ENCODE measurements at places on chromosomes 6 and 20. TPM values are rescaled to one million over a fixed set of nuclear protein-coding genes. Genes with fewer than 3 reads are reported as not detected.
A peak's percentile ranks its signal among the peaks of the same experiment; 100 is the strongest.

DNA sequence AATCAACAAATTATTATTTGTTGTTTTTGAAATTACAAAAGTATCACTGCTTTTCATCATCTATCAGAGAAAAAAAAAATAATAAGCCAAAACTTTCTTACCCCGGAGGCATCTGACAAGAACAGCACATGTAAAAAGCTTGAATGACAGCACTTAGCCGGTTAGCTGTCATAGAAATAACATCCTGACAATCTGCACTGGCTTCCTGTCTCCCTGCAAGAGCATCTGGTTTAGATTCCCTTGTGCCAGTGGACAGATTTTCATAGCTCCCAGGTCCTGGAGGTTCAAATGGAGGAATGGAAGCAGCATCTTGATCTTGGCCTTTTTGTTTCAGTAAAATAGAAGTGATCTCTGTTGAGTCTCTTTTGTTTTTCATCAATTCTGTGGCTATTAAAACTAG is 74.8 kb downstream of the HACE1 start:
- peak; percentile 11 for DNase-seq

GRCh38 chr6:47126647-47127391 is 84.7 kb upstream of the ADGRF1 start:
- DNase-seq: no peak

DNA sequence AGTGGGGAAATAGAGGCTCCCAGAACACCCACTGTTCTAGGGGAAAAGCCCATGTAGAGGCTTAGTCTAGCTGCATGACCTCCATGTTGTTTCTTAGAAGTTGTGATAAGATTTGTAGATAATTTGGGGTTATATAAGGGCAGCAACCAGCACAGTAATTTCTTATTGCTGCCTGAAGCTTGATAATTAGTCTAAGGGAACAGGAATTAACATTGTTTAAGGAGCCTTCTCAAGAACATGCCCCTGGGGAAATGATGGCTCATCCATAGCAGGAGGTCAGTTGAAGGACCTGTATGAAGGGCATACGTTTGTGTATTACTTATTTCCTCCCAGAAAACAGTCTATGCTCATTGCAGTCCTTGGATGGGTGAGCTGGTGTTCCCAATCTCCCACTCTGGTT is 170.7 kb upstream of the SCGN start:
- no peak for DNase-seq

DNA sequence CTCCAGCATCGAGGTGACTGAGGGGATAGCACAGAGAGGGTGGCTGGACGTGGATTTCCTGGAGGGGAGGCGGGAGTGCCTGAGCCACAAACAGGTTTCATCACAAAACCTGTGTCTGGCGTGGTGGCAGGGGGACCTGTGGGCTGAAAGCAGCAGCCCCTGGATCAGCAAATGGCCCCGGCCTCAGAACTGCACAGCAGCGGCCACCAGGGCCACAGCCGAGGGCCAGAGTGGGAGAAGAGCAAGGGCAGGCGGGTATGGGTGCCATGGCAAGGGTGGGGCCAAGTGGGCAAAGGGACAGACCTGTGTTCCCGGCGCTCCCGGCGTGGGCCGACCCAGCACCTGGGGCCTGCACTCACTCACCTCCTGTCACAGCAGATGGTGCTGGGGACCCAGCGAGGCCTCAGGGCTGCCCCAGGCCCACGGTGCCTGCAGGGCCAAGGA is 19.0 kb downstream of the NTSR1 start:
- DNase-seq: no peak

DNA sequence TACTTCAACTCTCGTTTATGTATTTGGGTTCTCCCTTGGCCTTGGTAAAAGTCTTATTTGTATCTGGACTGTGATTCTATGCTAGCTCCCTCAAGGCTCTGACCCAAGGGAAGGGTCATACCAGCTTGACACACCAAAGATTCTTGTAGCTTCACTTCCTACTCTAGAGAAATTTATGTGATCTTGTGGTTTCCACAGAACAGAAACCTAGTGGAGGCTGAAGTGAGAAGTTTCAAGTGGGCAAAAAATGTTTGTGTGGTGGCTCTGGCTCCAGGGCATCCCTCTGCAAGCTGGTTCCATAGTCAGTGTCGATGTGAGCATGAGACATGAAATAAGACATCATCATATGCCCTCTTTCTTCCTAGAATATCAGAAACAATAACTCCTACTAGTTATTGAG is 48.1 kb upstream of the TNFRSF21 start:
- no peak for DNase-seq

DNA sequence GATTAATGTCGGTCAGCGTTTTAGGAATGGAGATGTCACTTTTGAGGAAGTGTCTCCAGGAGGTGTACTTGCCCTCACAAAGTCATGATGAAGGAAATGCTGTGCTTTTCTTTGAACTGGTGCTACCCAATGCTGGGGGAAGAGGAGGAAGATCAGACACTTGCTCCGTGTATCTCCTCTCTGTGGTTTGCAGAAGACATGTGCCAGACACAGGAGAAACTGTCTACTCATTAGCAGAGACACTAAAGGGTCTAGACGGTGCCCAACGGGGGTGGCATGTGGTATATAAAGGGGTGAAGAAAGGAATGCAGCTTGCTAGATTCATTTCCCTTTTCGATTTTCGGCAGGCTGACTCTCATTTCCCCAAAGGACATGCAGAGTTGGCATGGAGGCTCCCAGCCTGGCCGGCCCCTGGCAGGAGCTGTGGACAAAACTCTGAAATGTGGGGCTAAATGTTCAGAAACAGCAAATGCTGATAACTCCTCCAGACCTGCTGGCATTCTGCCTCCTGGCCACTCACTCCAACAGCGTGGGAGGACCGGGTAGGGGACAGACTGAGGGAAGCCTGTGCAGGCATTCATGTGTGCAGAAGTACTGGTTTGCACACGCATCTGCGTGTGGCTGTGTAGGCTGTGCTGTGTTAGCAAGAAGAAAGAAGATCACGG is 59.6 kb upstream of the QKI start:
- peak; percentile 56 for DNase-seq

DNA sequence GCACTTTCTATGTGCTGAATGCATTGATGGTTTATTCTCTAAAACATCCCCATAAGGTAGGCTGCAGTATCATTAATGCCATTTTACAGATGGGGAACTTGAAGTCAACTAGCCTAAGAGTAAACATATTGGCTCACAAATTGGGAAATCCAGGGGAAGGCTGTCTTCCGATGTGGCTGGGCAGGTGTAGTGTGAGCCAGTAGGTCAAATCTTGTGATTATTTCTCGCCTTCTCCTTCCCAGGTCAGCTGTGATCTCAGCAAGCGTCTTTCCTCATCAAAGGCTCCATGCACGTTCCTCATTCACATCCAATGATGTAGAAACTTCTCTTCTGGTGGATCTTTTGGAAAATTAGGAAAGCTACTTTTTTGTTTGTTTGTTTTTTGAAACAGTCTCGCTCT is 94.1 kb upstream of the SHLD1 start:
- no peak for DNase-seq

DNA sequence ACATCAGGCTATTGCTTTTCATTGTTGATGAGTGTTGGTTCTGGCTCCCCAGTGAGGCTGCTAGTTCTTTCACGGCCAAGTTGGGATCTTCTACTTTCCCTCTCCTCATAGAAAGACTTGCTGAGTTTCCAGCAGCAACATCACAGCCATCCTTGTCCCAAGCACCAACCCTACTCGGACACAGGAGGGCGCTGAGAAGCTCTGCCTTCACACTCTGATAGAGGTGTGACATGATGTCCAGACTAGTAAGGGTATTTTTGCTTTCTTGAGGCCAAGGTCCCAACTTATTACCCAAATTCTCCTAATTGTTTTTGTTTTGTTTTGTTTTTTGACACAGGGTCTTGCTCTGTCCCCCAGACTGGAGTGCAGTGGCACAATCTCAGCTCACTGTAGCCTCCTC is 3.0 kb upstream of the GCM1 start:
- peak; percentile 40 for DNase-seq

- no peak for DNase-seq
Measured at GRCh38 chr6:137933696-137934095, 66.6 kb downstream of the TNFAIP3 start.

GRCh38 chr6:45552536-45552935 is 174.8 kb upstream of the SUPT3H start:
- no peak for DNase-seq

- peak; percentile 11 for DNase-seq
Measured at GRCh38 chr20:41734506-41734945, 116.3 kb upstream of the CHD6 start.

GRCh38 chr6:126531286-126531685 is 191.4 kb downstream of the CENPW start:
- no peak for DNase-seq

DNA sequence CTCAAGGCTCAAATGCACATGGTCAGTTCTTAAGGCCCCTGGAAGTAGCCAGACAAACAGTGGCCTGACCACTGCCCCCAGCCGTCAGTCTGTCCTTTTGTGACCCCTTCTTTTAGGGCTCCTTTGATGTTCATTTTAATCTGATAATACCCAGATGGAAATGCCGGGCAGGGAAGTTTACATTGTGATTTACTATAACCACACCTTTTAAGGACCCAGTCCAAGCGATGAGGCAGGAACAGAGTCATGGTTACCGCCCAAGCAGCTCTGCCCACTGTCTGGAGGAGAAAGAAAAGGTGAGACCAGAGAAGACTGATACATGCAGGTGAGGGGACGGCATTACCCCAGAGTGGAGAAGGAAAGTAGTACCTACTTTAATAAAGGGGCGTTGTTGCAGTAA is 110.6 kb downstream of the PLEKHG1 start:
- DNase-seq: no peak

DNA sequence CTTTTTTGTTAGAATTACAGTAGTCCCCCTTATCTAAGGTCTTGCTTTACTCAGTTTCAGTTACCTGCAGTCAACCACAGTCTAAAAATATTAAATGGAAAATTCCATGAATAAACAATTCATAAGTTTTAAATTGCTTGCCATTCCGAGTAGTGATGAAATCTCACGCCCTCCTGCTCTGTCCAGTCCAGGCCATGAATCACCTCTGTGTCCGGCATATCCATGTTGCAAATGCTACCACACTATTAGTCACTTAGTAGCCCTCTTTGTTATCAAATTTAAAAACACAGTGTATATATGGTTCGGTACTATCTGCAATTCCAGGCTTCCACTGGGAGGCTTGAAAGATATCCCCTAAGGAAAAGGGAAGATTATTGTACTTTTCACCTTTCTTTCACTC is 164.6 kb upstream of the FAM83B start:
- no peak for DNase-seq

GRCh38 chr20:19649041-19649440 is 109.0 kb upstream of the RIN2 start:
- DNase-seq: no peak

DNA sequence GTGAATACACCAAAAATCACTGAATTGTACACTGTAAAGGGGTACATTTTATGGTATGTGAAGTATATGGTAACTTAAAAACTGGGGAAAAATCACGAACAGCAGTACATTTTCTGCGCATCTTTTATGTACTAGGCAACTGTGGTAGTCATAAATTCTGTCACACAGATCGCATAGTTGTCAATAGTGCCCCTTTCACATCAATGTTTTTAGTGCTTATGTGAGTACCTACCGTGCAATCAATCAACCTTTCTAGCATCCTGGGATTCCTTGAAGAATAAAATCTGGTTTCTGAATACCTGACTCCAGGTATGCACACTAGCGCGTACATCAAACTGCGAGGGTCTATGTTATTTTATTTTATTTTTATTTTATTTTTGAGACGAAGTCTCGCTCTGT is 637 bp upstream of the RPF2 start:
- DNase-seq: no peak

DNA sequence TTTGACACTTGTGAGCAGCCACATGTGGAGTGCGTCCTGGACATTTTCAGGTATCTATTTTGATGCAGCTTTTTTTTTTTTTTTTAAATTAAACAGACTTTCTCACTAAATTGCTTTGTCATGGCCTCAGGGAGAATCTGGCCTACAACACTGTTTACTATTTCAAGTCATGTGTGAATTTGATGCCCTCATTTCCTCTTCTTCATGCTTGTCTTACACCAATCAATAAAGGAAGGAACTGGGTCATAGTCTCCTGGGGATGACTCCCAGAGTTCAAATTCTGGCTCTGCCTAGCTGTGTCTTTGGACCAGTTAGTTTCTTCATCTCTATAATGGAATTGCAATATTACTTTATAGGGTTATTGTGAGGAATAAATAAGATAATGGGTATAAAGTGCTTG is 554.1 kb downstream of the PRKN start:
- DNase-seq: no peak

- peak; percentile 6 for DNase-seq
Measured at GRCh38 chr6:139308286-139308916, 16.6 kb upstream of the TXLNB start.

DNA sequence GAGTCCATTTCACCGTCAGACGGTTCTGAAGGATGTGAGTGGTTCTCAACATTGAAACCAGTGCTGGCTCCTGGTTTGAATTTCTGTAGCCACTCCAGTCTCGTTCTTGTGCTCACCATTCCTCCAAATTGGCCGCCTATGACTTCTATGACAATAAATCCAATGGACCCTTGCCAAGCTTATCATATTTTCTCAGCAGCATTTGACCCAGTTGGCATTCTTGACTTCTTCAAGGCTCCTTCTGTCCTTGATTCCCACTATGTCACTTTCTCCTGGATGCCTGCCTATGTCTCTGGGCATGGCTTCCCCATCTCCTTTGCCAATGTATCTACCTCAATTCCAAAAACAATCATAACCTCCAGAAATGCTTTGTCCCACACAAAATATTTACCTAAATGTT is 756.0 kb upstream of the NRSN1 start:
- no peak for DNase-seq

GRCh38 chr6:67331304-67331703 is 1303.8 kb upstream of the ADGRB3 start:
- no peak for DNase-seq

GABRR1 gene
- total RNA-seq: not detected

CTCFL gene
- 0.06 TPM for total RNA-seq

DUSP15 gene
- 1.9 TPM for total RNA-seq

PRSS16 gene
- total RNA-seq: 4.3 TPM

IL17F gene
- total RNA-seq: not detected

POM121L2 gene
- total RNA-seq: not detected

IL17A gene
- not detected for total RNA-seq

CLPSL1 gene
- not detected for total RNA-seq

IPCEF1 gene
- total RNA-seq: not detected
